ENCODE measurements at places on chromosomes 7 and 10. TPM values are rescaled to one million over a fixed set of nuclear protein-coding genes. Genes with fewer than 3 reads are reported as not detected.

- peak; percentile 18 for DNase-seq
These were observed 31.8 kb upstream of the ABCA13 start for GRCh38 chr7:48139459-48139858.

DNA sequence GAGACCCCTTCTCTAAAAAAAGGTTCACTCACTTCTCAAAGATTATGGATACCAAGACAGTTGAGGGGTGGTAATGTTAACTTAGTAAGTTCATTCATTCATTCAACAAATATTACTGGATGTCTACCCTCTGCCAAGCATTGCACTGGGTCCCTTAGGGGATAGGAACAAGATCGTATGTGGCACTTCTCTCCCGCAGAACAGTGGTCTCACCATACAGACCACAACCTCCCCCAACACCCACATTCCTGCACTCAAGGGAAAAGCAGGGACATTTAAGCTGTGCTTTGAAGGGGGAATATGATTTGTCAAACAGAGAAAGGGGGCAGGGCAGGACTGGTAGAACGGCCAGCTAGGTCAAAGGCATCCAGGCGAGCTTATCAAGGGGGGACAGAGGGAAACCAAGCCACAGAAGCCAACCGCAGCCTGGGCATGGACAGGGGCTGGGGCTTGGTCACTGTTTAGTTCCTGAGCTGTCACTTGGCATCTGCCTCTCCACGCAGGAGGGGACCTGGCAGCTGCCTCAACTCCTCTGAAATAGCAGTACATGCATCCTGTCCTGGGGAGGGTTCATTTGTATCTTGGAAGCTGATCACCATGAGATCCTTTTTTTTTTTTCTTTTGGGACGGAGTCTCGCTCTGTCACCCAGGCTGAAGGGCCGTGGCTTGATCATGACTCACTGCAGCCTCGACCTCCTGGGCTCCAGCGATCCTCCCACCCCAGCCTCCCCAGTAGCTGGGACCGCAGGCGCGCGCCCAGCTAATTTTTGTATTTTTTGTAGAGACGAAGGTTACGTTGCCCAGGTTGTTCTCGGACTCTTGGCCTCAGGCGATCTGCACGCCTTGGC is 949 bp upstream of the CLIP2 start:
- no peak for DNase-seq

DNA sequence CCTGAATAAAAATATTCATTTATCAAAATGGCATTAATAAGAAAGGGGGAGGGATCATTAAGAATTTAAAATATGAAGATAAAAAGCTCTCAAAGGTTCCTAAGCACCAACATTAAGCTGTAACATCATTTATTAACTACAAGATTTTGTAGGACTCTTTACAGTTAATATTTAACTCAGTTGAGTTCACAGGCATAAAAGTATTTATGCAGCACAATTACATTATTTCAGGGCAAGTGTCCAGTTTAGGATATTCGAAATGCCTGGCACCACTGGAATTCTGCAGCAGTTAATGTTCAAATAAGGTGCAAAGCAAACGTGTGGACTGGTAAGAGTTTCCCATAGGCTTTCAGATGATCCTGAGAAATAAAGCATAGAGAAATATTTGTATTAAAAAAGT is 30.5 kb downstream of the NPS start:
- DNase-seq, result no peak

- peak; percentile 38 for DNase-seq
These were observed 75.3 kb upstream of the SAMD8 start for GRCh38 chr10:75035975-75036708.

DNA sequence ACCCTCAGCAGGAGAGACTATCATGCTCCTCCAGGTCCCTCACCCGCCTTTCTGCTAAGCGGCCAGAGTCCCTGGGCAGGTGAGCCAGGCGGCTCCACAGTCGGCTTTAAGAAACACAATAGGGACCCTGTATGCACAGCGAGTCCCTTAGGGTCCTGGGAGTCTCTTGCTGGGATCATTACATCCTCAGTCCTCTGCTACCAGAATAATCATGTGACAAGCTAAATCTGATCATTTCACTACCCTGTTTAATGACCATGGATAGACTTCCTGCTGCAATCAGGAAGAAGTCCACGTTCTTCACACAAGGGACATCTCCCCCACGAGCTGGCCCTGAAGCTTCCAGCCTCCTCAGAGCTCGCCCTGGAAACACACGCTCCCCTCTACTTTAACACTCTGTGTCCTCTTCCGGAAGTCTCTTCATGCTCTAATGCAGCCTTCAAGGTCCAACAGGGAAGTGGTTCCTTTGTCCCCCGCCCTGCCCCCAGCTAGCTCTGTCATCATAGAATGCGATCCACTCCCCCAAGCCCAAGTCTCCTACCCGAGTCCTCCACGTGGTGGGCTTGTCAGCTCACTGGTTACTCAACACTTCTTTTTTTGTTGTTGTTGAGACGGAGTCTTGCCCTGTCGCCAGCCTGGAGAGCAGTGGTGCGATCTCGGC is 101.5 kb downstream of the RNF216 start:
- DNase-seq, result no peak

DNA sequence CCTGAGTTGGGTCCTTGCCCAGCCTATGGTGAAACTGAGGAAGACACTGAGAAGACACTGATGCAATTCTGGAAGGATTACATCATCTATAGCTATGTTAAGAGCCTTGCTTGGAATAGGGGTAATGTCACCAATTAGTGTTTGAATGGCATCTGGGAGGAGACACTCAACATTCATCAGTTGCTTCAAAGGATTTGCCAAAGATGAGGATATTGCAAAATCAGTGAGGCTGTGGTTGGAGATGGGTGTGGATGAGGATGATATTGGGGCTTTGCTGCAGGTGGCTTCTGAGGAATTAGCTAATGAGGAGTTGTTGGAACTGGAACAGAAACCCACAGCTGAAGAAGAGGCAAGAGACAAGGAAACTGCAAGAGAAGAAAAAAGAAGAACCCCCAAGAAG is 146.7 kb upstream of the SP4 start:
- DNase-seq, result no peak

DNA sequence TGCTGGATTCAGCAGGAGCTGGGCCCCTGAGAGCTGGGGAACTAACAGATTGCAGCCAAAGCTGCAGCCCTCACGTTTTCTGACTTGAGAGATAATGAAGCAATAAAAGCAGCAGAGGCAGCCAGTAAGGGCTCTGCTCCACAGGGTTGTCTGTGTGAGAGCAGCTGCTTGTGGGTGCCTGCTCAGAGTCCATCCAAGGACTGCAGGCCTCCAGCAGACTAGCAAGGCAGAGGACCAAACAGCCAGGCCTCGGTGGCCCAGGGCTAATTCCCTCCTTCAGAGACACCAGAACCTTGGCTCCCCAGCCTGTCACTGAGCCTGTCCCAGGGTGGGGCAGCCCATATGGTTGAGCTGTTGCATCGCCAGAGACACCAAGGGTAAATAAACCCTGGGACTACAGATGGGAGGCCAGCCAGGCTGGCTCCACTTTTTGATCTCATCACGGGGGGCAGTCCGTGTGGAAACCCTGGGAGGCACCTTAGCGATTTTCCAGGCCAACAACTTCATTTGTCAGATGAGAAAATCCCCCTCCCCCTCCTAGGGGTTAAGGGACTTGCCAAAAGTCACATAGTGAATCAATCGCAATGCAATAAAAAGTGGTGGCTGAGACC is 229.2 kb downstream of the WDR11 start:
- DNase-seq, result no peak

- no peak for DNase-seq
These were observed 39.6 kb downstream of the CUL2 start for GRCh38 chr10:35050568-35050967.

- DNase-seq, result no peak
These were observed 61.8 kb upstream of the SLC35B4 start for GRCh38 chr7:134378562-134378961.

- no peak for DNase-seq
These were observed 885.7 kb upstream of the CELF2 start for GRCh38 chr10:10132009-10132408.

DNA sequence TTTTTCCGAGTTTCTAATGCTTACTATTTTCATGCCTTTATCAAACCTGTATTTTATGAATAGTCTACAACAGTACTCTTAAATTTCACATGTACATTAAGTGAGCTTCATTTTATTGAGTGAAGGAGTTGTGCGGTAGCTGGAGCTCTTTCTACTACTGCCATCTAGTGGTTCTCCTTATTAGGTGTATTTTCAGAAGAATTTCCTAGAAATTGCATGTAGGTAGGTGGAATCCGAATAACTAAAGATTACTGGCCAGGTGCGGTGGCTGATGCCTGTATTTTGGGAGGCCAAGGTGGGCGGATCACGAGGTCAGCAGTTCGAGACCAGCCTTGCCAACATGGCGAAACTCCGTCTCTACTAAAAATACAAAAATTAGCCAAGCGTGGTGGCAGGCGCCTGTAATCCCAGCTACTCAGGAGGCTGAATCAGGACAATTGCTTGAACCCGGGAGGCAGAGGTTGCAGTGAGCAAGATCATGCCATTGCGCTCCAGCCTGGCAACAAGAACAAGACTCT is 38.3 kb downstream of the LRRC72 start:
- DNase-seq, result peak; percentile 63

GRCh38 chr10:3131098-3131497 is 41.5 kb downstream of the PITRM1 start:
- peak; percentile 18 for DNase-seq

DNA sequence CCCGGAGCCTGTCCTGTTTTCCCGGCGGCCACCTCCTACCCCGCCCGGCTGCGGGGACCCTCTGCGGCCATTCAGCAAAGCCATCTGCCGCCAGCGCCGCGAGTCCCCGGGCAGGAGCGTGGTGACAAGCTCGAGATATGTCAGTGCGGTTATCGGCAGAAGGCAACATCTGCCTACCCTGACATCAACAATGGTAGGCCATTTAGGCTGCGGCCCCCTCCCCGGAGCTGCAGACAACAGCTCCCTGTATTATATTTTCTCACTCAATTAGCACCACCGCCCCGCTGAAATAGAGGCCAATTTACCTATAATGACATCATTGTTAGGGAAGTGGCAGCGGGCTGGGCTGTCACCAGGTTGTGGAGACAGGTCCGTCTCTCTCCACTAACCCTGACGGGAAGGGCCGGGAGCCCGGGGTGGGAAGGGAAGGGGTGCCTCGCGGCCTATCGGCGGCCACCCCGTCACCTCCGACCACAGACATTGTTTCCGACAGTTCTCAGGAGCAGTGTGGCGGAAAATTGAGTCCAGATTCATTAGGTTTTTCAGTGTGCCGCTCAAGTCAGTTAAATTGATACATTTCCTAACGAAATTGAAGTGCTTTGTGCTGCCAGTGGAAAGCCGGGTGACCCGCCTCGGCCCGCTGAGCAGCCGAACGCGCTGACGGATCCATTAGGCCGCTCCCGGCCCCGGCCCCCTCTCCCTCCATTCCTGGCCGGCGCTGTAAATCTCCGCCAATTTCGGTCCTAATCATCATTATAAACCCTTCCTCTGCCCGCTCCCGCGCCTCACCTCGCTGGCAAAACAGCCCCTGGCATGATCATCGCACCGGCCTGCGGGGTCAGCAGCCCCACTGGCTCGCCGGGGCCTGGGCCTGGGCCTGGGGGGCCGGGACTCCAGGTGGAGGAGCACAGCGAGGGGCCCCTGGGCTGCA is 43.0 kb downstream of the UNCX start:
- no peak for DNase-seq

- DNase-seq, result no peak
These were observed 145.4 kb downstream of the ARHGAP22 start for GRCh38 chr10:48459270-48460150.

- DNase-seq, result no peak
These were observed 36.9 kb downstream of the CAPZA2 start for GRCh38 chr7:116899308-116899707.

GRCh38 chr7:30996256-30996655 is 32.5 kb downstream of the GHRHR start:
- DNase-seq, result no peak

DNA sequence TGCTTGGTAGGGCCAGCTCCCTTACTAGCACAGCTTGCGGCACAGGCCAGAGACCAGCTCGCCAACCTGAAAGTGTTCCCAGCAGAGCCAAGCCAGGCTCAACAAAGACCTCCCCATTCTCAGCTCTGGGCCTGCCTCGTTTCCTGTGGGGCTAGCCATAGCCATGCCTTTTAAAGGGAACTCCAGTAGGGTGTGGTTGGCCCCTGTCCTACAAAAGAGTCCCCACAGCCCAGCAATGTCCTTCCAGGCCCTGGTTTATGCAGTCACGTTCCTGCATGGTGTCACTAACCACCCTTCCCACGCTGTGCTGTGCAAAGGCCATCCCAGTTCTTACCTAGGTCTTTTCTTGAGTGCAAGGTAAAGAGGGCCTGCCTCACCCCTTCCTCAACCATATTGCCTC is 87.8 kb upstream of the LRRC4 start:
- DNase-seq, result no peak

- no peak for DNase-seq
These were observed 28.4 kb downstream of the ZNF33A start for GRCh38 chr10:38038932-38039245.

DNA sequence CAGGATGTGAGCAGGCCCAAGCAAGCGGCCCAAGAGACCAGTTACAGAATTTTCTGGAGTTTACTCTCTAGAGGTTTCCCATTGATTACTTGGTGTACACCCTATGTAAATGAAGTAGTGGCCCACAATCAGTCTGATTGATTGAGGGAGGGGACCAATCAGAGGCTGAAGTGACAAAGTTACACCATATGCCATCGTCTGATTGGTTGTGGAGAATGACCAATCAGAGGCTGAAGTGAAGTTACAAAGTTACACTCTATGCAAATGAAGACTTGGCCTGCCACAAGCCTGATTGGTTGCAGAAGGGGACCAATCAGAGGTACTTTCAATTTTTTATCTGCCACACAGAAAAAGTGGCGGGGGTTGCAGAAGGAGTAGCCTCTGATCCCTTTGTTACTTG is 83.7 kb downstream of the KIF20B start:
- peak; percentile 43 for DNase-seq

- no peak for DNase-seq
These were observed 375.2 kb downstream of the PAXIP1 start for GRCh38 chr7:154627646-154628290.

DNA sequence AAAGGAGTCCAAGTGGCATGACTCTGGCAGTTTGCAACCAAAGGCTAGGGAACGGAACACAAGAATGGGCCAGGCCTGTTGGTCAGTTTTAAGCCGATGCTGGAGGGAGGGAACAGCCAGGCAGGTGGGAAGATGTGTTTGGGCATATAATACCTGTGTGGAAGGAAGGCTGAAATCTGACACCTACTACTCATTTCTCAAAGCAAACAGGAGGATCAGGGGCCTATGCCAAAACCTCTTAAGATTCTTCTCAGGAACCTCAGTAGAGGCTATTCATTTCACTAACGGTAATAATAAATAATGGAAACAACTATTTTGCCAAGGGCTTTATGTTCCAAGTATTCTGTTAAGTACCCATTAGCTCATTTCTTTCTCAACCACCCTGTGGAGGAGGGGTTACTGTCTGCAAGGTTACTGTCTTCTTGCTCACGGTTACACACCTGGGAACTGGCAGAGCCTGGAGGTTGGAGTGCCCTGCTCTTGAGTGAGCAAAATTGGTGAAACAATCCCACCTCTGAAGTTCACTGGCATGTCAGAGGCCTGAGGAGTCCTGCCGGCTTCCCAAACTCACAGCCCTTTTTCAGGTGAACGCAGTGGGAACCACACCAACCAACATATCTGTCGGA is 35.5 kb downstream of the GOT1 start:
- DNase-seq, result no peak

MARVELD1 gene
- total RNA-seq, result 68.2 TPM

PIP gene
- not detected for total RNA-seq

NRCAM gene
- 0.86 TPM for total RNA-seq

FOXI2 gene
- not detected for total RNA-seq

SLC16A12 gene
- total RNA-seq, result 0.50 TPM

TMEM229A gene
- not detected for total RNA-seq

CCZ1 gene
- 184 TPM for total RNA-seq

MUC3A gene
- not detected for total RNA-seq

SYPL1 gene
- total RNA-seq, result 81.7 TPM

JMJD1C gene
- total RNA-seq, result 71.6 TPM

PROSER2 gene
- 18.5 TPM for total RNA-seq

DYNC1I1 gene
- total RNA-seq, result 2.4 TPM

All from A172 (cell line).